Anterior cingulate cortex (tissue), 58 donors: ENCODE measurements at places on chromosomes 7 and 10.

- DNase-seq: no peak
Measured at GRCh38 chr10:15213461-15213861, 45.0 kb upstream of the NMT2 start.

- no peak for DNase-seq
Measured at GRCh38 chr7:121080913-121081326, 92.4 kb downstream of the CPED1 start.

DNA sequence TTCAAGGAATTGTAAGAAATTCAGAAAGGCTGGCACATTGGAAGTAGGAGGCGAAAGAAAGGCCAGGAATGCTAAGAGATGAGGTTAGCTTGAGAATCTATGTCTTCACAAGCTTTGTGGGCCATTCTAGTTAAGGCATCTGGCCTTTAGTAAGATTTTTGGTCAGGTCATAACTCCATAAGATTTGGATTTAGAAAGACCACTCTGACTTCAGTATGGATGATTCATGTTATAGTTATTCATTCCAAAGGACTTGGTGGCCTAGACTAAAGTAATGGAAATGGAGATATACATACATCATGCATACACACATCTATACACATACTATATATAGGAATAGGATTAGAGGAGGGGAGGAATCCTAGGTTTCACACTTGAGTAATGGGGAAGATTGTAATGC is 77.5 kb downstream of the SEPTIN7 start:
- DNase-seq: no peak

- DNase-seq: no peak
Measured at GRCh38 chr7:28570113-28570969, 158.0 kb downstream of the CREB5 start.

- no peak for DNase-seq
Measured at GRCh38 chr10:33227489-33227888, 107.0 kb downstream of the NRP1 start.

DNA sequence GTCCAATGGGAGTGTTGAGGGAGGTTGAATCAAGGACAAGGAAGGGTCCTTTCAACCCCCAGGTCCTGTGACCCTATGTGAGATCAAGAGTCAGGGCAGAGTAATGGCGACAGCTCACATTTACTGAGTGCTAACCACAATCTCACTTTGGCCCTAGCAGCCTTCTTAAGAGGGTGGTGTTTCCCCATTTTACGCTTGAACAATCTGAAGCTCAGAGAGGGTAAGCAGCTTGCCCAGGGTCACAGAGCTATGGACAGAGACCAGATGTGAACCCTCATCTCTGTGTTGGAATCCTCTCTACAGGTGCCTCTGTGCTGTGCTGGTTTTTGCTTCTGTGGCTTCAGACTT is 102.0 kb downstream of the GRK5 start:
- no peak for DNase-seq
